DMS153 (cell line): ENCODE measurements at places on chromosomes 7 and 10.

DNA sequence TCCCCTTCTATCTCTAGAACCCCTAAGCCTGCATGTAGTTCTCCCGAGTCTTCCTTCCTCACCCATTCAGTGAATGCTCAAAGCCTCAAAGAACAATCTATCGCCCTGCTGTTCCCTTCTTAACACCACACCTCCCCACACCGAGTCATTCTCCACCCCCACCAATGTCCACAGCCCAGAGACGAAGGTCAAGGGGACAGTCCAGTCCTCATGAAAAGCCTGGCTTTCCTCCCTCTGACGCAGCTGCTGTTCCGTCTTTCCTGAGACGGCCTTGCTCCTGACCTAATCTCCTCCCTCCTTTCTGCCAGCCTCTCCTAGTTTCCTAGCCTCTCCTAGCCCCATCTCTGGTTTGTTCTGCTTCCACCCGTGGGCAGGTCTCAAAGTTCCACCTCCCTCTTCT, 9.2 kb downstream of the MOSPD3 start:
- no peak for DNase-seq

GRCh38 chr7:98240961-98241673, 10.9 kb downstream of the TECPR1 start:
- DNase-seq, result no peak

- DNase-seq, result peak; percentile 88
Observed at GRCh38 chr7:26061678-26062603, 90.1 kb upstream of the NFE2L3 start.

DNA sequence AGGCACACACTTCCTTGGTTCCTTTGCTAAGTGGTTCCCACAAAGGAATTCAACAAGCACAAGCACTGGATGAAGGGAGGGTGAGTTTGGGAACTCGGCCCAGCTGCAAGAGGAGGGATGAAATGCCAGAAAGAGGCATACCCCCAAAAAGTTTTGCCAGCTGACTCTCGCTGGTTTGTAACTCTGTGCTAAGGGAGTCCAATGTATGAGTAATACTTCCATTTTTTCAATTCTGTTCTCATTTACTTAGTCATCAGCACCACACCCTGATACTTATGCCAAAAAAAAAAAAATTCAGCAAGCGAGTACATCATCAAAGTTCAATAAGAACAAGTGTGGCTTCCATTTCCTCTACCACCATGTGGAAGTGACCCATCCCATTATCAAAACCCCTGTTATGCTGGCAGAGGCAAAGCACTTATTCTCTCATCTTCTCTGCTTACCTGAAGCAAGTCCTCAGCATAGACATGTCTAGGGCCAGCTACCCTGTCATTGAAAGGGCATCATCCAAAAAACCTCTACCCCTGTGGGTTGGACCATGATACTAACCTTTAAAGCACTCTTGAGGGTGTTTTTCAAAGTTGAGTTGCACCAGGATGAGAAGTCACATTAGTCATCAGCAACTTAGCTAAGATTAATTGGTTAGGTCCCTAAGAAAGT, 6.9 kb upstream of the HYCC1 start:
- no peak for DNase-seq

- no peak for DNase-seq
Observed at GRCh38 chr10:65149878-65150277, 1628.7 kb downstream of the REEP3 start.

DNA sequence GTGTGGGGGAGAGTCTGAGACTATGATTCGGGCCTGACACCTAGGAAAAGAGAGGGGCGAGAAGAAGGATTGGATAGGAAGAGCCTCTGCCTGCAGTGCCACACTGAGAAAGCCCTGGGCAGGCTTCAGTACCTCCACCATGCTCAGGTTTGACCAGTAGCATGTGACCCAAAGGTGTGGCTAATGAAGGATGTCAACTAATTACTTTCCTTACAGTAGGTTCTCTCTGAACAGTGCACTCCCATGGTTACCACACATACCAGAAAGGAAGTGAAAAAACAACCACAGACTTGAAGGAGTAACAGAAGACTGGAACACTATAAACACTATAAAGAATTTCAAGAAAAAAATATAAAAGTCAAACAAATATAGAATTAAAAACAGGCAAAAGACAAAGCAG, 46.2 kb downstream of the SEM1 start:
- DNase-seq, result no peak

DNA sequence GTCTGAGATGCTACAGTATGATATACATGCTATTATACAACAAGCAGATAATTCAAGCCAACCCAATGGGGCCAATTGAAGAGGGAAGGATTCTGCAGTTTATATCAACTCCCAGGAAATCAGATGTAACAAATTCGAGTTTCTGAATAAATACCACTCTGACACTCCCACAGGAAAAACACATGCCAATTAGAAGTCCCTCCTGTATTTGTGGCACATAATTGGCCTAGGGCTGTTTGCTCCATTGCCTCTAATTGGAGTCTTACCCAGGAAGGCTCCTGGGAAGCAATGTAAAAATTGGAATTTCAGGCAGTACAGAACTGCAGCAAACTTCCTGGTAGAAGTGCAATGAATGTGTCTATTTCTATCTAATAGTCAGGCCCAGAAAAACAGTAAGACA, 4.7 kb downstream of the PPA1 start:
- DNase-seq, result no peak

- DNase-seq, result no peak
Observed at GRCh38 chr10:119449760-119450461, 92.6 kb downstream of the RGS10 start.

GRCh38 chr10:63675171-63675570, 154.0 kb downstream of the REEP3 start:
- no peak for DNase-seq

DNA sequence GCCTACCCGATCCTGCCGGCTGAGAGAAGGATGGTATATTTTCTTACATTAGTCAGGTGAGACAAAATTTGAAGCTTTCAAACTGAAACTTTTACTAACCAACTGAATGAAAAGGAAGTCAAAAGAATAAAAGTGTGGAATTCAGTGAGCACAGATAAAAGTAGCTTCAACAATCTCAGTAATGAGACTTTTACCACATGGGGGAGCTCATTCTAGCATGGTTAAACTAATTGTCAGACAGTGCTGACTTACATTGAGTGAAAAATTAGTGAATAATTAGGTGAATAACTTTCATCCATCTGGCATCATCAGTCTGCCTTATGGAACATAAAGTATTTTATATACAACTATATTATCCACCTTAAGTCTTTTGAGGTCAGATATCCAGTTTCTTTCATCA, 8.4 kb downstream of the FAM237B start:
- no peak for DNase-seq

- DNase-seq, result no peak
Observed at GRCh38 chr10:21315645-21316220, 209.7 kb downstream of the SKIDA1 start.

DNA sequence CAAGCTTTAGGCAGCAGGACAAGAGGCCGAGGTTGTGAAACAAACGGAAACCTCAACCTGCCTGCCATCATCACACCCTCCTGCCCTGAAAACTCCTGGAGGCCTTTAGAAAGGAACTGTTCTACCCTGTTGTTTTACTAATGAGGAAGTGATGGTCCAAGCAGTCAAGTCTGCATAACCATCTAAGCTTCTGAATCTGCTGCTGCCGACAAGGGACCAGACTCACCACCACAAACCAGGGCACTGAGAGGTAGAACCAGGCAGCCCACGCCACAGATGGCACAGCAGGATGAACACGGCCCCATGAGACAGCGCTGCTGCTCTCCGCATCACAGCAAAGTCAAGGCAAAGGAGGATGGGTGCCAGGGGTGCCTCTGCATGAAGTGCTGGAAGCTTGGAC, 209.4 kb downstream of the CELF2 start:
- no peak for DNase-seq

DNA sequence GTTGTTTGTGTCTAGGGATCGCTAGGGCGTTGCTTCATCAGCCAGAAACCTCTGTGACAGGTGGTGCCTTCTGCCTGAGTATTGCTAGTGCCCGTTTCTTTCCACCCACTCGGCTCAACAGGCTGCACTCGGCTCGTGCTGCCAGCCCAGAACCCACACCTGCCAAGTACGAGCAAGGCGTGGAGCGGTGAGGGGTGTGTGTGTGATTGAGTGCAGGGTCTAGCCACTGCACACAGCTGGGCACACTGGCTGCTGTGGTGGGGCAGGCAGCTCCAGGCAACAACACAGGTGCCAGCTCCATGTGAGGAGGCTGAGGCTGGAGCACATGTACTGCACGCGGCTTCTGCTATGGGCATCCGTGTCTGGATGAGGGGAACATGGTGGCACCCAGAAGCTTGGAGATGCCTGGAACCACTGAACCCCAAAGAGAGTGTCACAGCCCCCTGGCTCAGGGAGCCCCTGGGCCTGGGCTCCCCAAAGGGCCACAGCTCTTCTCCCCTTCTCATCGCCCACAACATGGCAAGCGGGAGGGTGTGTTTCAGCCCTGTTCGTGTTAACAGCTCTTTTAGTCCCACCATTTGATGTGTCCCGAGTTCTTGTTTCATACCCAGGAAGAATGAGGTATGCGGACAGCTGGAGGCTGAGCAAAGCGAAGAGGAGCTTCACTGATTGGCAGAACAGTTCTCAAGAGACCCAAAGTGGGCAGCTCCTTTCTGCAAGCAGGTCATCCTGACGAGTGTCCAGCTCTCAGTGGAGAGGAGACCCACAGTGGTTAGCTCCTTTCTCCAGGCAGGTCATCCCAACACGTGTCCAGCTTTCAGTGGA, 78.1 kb downstream of the HDAC9 start:
- DNase-seq, result no peak

- no peak for DNase-seq
Observed at GRCh38 chr10:43683451-43684291, 35.0 kb upstream of the ZNF32 start.

DNA sequence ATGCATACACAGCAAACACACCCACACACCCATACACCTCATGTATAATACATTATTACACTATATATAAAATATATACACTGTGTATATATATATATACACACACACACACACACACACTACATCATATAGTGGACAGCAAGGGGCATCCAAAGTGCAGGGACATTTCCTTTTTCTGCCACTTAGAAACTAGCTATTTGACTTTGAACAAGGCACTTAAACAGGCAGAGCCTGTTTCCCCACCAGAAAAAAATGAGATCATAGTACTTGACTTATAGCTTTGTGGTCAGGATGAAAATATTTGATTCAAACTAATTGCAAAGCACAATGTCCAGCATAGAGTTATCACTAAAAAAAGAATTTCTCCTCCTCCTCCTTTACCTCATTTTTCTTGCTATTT, 254.3 kb upstream of the NPVF start:
- DNase-seq, result no peak

GRCh38 chr10:73501651-73502050, 5.8 kb upstream of the PPP3CB start:
- no peak for DNase-seq

GRCh38 chr7:13604178-13604577, 385.3 kb downstream of the ETV1 start:
- DNase-seq, result no peak

GRCh38 chr10:88182601-88182930, 319.1 kb downstream of the PTEN start:
- DNase-seq, result no peak

DNA sequence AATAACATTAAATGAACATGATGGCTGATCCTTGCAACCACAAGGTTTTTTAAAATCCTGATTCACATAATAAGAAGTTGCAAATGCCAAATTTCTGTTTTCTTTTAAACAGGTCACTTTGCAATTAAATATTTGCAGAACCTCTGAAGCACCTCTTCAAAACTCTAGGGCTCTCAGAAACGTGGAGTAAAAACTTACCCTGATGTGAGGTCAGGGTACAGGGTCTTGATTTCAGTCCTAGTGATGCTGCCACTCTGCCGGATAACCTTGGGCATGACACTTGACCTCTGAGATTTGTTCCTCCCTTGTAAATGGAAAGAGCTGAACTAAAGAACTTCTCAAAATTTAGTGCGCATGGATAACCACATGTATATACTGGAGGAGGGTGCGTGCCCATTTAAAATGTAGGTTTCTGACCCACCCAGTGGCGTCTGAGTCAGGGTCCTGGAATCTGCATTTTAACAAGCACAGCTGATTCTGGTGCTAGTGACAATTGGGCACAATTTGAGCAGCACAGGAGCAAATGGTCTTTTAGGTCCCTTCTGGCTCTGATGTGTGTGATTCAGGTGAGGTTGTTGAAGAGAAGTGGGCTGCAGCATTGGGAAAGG, 35.5 kb upstream of the TNPO3 start:
- DNase-seq, result no peak

GRCh38 chr10:87886635-87887034, 23.2 kb downstream of the PTEN start:
- DNase-seq, result no peak

- no peak for DNase-seq
Observed at GRCh38 chr10:132471125-132471451, 66.5 kb upstream of the INPP5A start.

DNA sequence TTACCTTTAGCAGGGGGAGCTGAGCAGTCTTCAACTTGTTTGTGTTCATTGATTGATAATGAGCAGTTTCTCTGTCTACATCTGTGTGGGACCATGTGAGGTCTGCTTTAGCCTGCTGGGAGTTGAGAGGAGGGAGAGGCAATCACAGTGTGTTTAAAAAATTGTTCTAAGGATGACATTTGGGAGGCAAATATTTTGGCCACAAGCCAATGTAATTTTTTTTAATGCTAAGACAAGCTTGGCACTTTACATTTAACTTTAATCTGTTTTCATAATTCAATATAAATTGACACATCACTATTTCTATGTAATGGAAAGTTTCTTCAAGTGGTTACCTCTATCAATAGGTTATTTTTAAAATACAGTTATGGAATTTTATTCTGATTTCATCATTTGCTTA, 55.9 kb upstream of the SEMA3A start:
- no peak for DNase-seq

DNA sequence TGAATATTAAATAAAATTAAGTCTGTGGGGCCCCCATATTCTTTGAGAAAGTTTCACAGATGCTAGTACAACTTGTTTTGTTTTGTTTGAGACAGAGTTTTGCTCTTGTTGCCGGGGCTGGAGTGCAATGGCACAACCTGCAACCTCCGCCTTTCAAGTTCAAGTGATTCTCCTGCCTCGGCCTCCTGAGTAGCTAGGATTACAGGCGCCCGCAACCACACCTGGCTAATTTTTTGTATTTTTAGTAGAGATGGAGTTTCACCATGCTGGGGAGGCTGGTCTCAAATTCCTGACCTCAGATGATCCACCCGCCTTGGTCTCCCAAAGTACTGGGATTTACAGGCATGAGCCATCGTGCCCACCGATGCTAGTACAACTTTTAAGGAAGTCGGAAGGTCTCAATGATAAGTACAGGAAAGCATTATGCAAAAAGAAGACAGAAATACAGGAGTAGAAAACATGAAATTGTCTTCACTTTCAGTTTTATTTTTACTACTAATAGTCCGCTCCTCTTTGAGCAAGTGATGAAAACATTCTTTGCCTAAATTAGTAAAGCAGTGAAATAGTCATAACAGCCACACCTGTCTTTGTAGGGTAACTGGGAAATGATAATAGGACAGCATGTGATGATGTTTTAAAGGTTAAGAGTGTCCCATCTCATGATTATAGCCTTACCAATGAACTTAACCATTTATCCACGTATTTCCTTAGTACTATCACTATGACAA, 147.5 kb downstream of the SEMA3D start:
- no peak for DNase-seq

GRCh38 chr10:29802171-29802570, 167.4 kb upstream of the SVIL start:
- no peak for DNase-seq

GRCh38 chr7:44281811-44282600, 43.4 kb downstream of the CAMK2B start:
- DNase-seq, result no peak
